SK-MEL-5 (cell line): ENCODE measurements at places on chromosomes 3 and 15. TPM values are rescaled to one million over a fixed set of nuclear protein-coding genes. Genes with fewer than 3 reads are reported as not detected.

SPINK8 gene
- total RNA-seq: not detected in 2 replicates

GOLGA8R gene
- total RNA-seq: 0.05 and 0.08 TPM in 2 replicates

ZNF620 gene
- total RNA-seq: 2.2 and 2.3 TPM in 2 replicates

CCDC191 gene
- 0.32 and 0.61 TPM in 2 replicates for total RNA-seq

GOLGA8F gene
- not detected in 2 replicates for total RNA-seq

RYR3 gene
- total RNA-seq: 0.08 and 0.16 TPM in 2 replicates

FES gene
- 0.16 TPM in 1 of 2 replicates, not detected in the other for total RNA-seq

NCKIPSD gene
- total RNA-seq: 15.9 and 16.6 TPM in 2 replicates

DUOXA2 gene
- not detected in 2 replicates for total RNA-seq

SLC22A14 gene
- not detected in 2 replicates for total RNA-seq

PGBD4 gene
- 3.0 TPM in 2 replicates for total RNA-seq

GRCh38 chr3:14514323-14514720, 25.8 kb downstream of the GRIP2 start:
- peak; percentile 36 for DNase-seq

GRCh38 chr3:142987080-142987700, 14.2 kb upstream of the U2SURP start:
- peak; percentile 67 for DNase-seq

DNA sequence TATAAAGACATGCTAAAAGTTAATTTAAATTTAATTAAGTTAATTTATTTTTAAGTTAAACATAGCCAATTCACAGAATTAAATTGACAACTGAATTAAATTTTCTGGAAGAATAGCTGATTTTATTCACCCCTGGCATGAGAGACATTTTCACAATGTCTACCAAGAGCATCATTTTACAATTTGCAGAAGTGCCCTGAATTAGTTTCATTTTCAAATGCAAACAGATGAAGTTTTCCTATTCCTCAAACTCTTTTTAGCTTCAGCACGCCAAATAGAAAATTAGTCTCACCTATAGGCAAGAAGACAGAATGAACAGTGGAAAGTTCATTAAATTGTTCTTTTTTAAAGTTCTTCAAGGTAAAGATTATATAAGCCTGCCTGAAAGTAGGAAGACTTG, 259.3 kb downstream of the ZBBX start:
- no peak for DNase-seq

- peak; percentile 28 for DNase-seq
These were observed 187.2 kb downstream of the CACNA2D3 start for GRCh38 chr3:54309601-54310000.

GRCh38 chr3:136698361-136698760, 53.8 kb downstream of the STAG1 start:
- DNase-seq: no peak

- peak; percentile 55 for DNase-seq
These were observed 449.3 kb downstream of the ROBO2 start for GRCh38 chr3:77489216-77489615.

- DNase-seq: no peak
These were observed 104.1 kb downstream of the TPRA1 start for GRCh38 chr3:127486321-127486944.

GRCh38 chr15:77327168-77327567, 92.7 kb downstream of the PEAK1 start:
- DNase-seq: no peak

- no peak for DNase-seq
These were observed 101.2 kb downstream of the SEMA5B start for GRCh38 chr3:122926322-122926721.

DNA sequence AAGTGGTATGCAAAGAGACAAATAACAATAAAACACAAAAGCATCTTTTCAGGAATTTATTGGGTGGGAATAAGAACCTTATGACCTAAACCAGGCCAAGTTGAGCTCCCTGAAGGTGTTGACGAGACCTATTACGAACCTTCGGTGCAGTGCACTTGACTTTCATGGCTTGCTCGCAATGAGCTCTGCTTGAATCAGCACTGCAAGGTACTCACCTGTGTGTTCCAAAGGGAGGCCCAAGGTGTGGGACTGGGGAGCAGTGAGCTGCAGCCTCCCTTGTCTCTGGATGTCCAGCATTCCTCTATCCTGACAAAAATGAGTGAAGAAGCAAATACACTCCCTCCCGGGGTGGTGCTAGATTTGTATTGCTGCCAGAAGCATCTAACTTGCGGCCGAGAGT, at the start of gene MDFIC2:
Gene MDFIC2 (minus strand): TSS at position 303 of the 400 bp plus-strand sequence. CDS start 665 bp downstream, outside the sequence.
- no peak for DNase-seq

- no peak for DNase-seq
These were observed 837 bp downstream of the TMC3 start for GRCh38 chr15:81373176-81373575.

DNA sequence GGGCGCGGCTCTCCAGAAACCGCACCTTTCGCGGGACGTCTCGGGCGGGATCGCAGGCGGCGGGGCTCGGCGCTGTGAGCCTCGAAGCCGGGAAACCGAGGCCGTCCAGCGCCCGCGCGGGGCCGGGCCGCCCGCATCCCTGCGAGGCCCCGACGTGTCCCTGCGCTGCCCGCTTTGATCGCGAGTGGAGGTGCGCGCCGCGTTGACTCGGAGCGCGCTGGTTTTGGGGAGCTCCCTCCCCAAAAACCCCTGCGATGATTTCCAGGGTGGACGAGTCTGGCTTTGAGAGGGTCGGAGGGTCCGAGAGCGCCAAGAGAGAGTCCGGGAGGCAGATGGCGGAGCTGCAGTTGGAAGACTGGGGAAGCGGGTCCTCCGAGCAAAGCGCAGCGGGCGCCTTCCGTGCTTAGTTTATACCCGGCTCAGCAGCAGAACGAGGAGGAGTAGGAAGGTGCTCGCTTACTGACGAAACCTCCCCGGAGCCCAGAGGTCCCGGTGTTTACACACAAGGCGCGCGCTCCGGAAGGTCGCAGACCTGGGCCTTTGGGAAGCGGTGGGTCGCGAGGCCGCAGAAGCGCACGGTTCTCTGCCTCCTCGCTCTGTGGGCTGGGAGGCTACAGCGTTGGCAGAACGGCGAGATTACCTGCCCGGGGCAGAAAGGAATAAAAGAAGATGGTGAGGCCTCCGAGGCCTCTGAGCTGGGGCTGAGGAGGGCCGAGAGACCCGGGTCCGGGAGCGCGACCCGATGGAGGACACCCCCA, 687 bp downstream of the ALDH1A3 start:
- no peak for DNase-seq

GRCh38 chr3:184965639-184966430, 153.9 kb downstream of the VPS8 start:
- peak; percentile 18 for DNase-seq
